Epithelial cell of umbilical artery (primary cell): ENCODE measurements at places on chromosomes 4 and X. TPM values are rescaled to one million over a fixed set of nuclear protein-coding genes. Genes with fewer than 3 reads are reported as not detected.

Gene TEX13B
- not detected in 2 replicates for total RNA-seq

Gene KCNE5
- total RNA-seq: not detected in 2 replicates

Gene DCAF16
- total RNA-seq: 21.8 and 27.2 TPM in 2 replicates

Gene TMEM35A
- 6.1 and 6.5 TPM in 2 replicates for total RNA-seq

Gene GSX2
- not detected in 2 replicates for total RNA-seq

Gene MAGEB10
- not detected in 2 replicates for total RNA-seq

Gene MAGEB4
- not detected in 2 replicates for total RNA-seq

Gene PITX2
- total RNA-seq: 0.65 and 1.2 TPM in 2 replicates

Gene NOA1
- 16.0 and 20.1 TPM in 2 replicates for total RNA-seq

Gene GATA1
- not detected in 2 replicates for total RNA-seq

Gene PDCL2
- total RNA-seq: not detected in 2 replicates

Gene NKX6-1
- total RNA-seq: 0.15 TPM in 1 of 2 replicates, not detected in the other

Gene CXCR3
- total RNA-seq: not detected in 2 replicates

Gene HPGDS
- not detected in 2 replicates for total RNA-seq

Gene FAM13A
- total RNA-seq: 7.5 and 9.9 TPM in 2 replicates

Gene PRSS12
- total RNA-seq: 0.46 and 1.3 TPM in 2 replicates

Gene ZNF630
- total RNA-seq: 0.65 and 0.91 TPM in 2 replicates

Gene PCSK1N
- under 0.01 TPM in 1 of 2 replicates, not detected in the other for total RNA-seq

Gene LONRF3
- 9.4 and 14.7 TPM in 2 replicates for total RNA-seq

Gene FRG1
- 43.2 TPM in 2 replicates for total RNA-seq

Gene LIMCH1
- total RNA-seq: 7.5 and 13.2 TPM in 2 replicates

Gene ATP6AP2
- 90.6 and 95.6 TPM in 2 replicates for total RNA-seq

Gene KLHL13
- 14.3 and 18.5 TPM in 2 replicates for total RNA-seq

Gene KDR
- total RNA-seq: 135 and 226 TPM in 2 replicates

Gene NAT8L
- total RNA-seq: 0.32 TPM in 1 of 2 replicates, not detected in the other

Gene BEX5
- 5.5 and 6.5 TPM in 2 replicates for total RNA-seq

Gene FAM9C
- total RNA-seq: not detected in 2 replicates

Gene AKAP14
- total RNA-seq: not detected in 2 replicates

Gene FOXR2
- not detected in 2 replicates for total RNA-seq

Gene AR
- under 0.01 and 0.15 TPM in 2 replicates for total RNA-seq

Gene AFP
- total RNA-seq: not detected in 2 replicates

Gene DOK7
- 0.15 TPM in 1 of 2 replicates, not detected in the other for total RNA-seq

Gene C4orf51
- total RNA-seq: not detected in 2 replicates

Gene GIMD1
- not detected in 2 replicates for total RNA-seq

Gene PROM1
- 0.30 and 0.65 TPM in 2 replicates for total RNA-seq

Gene MOSPD2
- 6.8 and 14.1 TPM in 2 replicates for total RNA-seq

Gene MAGEE2
- total RNA-seq: not detected in 2 replicates

Gene TMEM154
- 4.5 and 7.8 TPM in 2 replicates for total RNA-seq

Gene ELF4
- total RNA-seq: 9.4 and 9.7 TPM in 2 replicates

Gene CSN1S1
- total RNA-seq: 0.30 and 0.32 TPM in 2 replicates

Gene PAQR3
- total RNA-seq: 17.5 and 17.9 TPM in 2 replicates

Gene SRPX2
- total RNA-seq: 76.4 and 97.8 TPM in 2 replicates

Gene VEGFD
- 0.32 and 0.76 TPM in 2 replicates for total RNA-seq

Gene TCEAL1
- 16.6 and 24.2 TPM in 2 replicates for total RNA-seq

Gene DCAF4L1
- total RNA-seq: under 0.01 and 0.15 TPM in 2 replicates

Gene HS3ST1
- total RNA-seq: under 0.01 TPM in 2 replicates

Gene FMR1NB
- total RNA-seq: not detected in 2 replicates

Gene NEK1
- total RNA-seq: 4.5 and 5.0 TPM in 2 replicates

Gene IL9R
- 0.15 TPM in 1 of 2 replicates, not detected in the other for total RNA-seq

Gene LRRC66
- under 0.01 and 0.30 TPM in 2 replicates for total RNA-seq
